Body of pancreas (tissue), 4 donors: ENCODE measurements at places on chromosomes 11 and 22. TPM values are rescaled to one million over a fixed set of nuclear protein-coding genes. Genes with fewer than 3 reads are reported as not detected.

The FAM111B gene
- total RNA-seq: not detected

The MIOX gene
- total RNA-seq: not detected

DNA sequence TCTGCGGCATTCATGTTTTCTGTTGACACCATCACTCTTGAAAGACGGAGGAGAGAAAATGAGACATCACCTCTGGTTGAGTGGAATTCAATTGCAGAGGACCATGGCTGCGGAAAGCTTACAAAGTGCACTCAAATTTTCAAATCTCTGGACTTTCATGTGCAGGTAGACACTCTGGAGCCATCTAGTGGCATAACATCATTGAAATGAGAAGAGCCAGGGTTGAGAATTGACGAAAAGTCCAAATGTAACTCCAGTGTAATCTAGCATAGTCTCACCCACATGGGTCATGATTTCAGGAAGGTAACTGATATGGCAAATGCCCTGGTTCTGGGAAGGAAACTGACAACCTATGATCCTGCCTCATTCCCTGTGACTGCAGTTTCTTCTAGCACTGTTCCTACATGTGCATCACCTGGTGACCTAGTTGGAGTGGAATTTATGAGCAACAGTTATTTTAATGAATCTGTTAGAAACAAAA, 687.8 kb downstream of the KCNA4 start:
- DNase-seq: no peak

- no peak for DNase-seq
These were observed 10.5 kb downstream of the IGSF22 start for GRCh38 chr11:18715476-18715875.

DNA sequence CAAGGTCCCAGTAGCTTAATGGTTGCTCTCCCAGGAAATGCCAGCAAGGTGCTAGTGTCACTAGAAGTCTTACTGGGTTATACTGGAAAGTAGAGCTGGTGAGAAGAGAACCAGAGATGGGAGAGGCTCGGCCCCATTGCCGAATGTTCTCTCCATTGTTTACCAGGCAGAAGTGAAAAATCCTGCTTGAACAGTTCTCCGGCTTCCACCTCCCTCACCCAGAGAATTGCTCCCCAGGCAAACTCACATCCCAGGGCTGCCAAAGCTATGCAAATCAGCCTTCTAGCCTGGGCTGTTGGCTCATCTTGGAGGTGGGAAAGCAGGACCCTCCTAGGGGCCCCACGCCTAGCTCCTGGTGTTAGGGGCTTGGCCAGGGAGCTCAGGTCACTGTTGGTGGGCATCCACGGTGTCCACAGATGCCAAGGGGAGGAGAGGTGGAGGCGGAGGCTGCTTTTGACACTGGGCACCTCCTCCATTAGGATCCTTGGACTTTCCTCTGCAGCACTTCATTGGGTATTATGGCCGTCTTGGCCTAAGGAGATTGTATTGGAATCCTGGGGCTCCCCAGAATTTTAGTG, 20.1 kb downstream of the POU2F3 start:
- no peak for DNase-seq

DNA sequence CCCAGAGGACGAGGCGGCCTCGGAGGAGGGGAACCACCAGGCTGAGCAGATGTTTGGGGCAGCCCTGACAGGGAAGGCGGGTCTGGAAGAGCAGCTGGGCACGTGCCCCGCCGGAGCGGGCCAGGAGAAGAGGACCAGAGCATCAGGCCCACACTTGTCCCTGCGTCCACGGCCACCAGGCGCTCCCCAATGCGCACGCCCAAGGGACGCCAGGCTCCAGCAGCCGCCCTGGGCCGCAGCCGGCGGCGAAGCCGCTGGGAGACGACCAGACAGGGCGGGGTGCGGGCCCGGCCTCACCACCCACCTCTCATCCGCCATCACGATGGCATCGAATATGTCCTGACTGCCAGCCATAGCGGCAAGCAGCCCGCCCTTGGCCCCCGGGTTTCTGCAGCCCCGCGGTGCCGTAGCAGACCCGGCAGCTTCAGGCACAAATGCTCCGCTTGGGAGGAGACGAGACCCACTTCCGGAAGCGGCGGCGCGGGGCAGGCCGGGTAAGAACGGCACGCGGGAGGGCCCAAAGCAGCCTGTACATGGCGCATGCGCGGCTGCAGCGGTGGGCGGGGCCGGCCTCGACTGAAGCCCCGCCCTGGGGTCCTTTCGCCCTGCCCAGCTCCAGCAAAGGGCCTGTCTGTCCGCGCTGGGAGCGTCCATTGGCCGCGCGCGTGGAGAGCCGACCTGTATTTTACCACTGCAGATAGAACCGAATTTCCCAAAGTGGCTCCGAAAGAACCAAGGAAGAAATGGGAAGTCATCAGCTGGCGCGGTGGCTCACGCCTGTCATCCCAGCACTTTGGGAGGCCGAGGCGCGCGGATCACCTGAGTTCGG, at the start of gene LTO1:
Gene LTO1 (minus strand): TSS at position 468 of the 829 bp plus-strand sequence. CDS start 114 bp downstream, at position 354.
- DNase-seq: peak; percentile 98

DNA sequence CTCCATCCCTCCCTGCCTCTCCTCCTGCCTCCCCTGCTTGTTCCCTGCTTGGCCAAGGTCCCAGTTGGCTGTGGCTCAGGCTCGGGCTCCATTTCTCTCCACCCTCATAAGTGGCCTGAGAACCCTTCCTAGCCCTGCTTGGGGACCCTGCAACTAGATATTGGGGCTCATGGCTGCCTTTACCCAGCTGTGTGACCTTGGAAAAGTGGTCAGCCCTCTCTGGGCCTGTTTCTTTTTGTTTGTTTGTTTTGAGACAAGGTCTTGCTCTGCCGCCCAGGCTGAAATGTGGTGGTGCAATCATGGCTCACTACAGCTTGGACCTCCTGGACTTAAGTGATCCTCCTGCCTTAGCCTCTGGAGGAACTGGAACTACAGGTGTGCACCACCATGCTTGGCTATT, 20.3 kb upstream of the CABP2 start:
- no peak for DNase-seq

- DNase-seq: no peak
These were observed 22.4 kb upstream of the RDX start for GRCh38 chr11:110318638-110319404.
